NCI-H2227 treated with DMSO at 0.1 percent for 48 hours (cell line): ENCODE measurements at places on chromosomes 2 and 18.

DNA sequence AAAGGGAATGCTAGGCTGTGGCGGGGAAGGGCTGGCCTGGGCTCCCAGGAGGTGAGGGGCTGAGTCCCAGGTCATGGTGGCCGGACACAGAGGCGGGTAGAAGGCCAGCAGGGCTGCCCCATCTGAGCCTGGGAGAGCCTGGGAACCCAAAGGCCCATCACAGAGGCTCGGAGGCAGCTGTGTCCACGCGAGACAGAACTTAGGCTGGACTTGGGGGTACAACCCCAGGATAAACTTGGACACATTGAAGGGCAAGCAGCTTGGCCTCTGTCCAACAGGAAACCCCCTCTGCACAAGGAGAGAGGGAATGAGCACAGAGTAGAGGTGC, 95.9 kb downstream of the ZFP36L2 start:
- no peak for DNase-seq

- no peak for DNase-seq
Measured at GRCh38 chr2:150099805-150100204, 387.7 kb downstream of the RND3 start.

GRCh38 chr2:78535395-78535794, 490.1 kb upstream of the REG3G start:
- no peak for DNase-seq

GRCh38 chr18:23963443-23964165, 51.0 kb upstream of the TTC39C start:
- no peak for DNase-seq

DNA sequence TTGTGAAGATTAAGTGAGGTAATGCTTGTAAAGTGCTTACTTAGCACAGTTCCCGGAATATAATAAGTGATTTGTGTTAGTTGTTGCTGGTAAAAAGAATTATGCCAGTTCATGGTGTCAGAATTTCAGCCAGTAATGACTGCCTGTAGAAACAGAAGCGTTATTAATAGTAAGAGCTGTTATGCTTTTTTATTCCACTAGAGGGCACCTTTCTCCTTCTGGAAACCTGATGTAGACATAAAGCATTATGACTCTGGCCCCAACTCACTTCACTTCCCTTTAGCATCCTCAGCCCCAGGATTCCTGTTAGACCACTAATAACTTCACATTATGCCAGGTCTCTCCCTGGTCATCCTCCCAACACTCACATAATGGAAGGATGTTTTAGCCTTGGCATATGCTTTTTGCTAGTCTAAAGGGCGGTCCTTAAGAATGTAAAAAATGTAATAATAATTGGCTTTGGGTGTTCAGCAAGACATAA, 34.9 kb downstream of the C18orf54 start:
- DNase-seq = peak; percentile 69

- no peak for DNase-seq
Measured at GRCh38 chr2:171754254-171754939, 67.1 kb downstream of the DYNC1I2 start.

DNA sequence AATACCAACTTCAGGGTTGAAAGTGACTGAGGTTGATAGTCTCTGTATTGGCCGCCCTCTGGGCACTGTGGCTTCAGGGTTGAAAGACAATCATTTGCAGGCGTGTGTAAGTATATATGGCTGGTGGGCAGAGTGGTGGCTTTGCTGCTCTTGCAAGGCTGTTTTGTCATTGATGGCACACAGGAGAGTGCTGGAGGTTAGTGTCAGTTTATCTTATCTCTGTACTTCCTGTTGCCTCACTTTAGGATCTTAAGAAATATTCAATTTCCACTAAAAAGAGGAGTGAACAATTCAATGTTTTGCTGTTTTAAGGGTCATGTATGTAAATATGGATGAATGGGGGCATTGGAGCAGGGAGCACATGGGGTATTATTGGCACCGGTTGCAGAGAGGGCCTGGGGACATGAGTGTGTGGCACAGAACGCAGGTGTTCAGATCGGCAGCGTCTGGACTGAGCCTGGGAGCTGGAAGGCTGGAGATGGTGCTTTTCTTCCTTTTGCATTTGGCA, 51.5 kb downstream of the NCK2 start:
- no peak for DNase-seq

DNA sequence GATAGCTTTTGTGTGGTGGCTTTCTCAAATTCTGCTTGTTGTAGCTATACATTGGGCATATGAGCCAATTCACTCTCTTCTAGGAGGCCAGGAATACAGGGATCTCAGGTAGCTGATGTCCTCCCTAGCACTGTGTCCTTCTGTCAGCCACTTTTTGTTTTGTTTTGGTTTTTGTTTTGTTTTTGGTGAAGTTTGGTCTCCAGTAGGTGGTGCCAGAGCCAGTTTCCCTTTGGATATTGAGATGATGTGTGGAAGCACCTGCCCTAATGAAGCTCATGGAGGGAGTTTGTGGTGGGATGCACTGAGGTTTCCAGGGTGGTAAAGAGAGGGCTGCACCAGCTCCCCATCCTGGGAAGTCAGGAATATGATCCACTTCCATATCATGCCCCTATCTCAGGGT, 100.5 kb upstream of the VWC2L start:
- no peak for DNase-seq

GRCh38 chr2:58614219-58614618, 373.1 kb upstream of the FANCL start:
- DNase-seq = peak; percentile 61

- DNase-seq = peak; percentile 52
Measured at GRCh38 chr2:182055993-182056392, 70.3 kb downstream of the PPP1R1C start.
